ENCODE measurements at places on chromosomes 13 and 19. TPM values are rescaled to one million over a fixed set of nuclear protein-coding genes. Genes with fewer than 3 reads are reported as not detected.
A peak's percentile ranks its signal among the peaks of the same experiment; 100 is the strongest.

Gene DNAJC15
- 12.3 TPM for total RNA-seq

Gene S1PR5
- 0.89 TPM for total RNA-seq

- no peak for DNase-seq
Measured at GRCh38 chr13:91574766-91575165, 176.3 kb downstream of the GPC5 start.

GRCh38 chr13:61179741-61180140 is 235.9 kb downstream of the PCDH20 start:
- DNase-seq, result no peak

DNA sequence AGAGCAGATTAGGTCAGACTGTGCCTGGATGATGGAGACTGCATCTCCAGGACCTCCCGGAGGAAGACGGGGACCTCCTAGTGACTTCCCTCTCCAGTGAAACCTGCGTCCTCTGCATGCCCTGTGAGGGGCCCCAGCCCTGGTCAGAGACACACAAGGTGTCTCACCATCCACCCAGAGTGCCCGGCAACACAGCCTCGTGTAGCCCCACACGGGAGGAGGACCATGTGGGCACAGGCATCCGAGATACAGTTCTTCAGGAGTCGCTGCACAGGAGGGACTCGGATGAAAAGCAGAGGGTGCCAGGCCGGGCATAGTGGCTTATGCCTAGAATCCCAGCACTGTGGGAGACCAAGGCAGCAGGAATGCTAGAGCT is 64.8 kb downstream of the PEPD start:
- DNase-seq, result no peak

- DNase-seq, result no peak
Measured at GRCh38 chr13:26020891-26021290, 30.9 kb downstream of the SHISA2 start.

GRCh38 chr19:47713046-47714021 is at the start of gene EHD2:
Gene EHD2 (plus strand): TSS chr19:47713422. CDS start chr19:47716613, 3,191 bp downstream.
- DNase-seq, result peak; percentile 52

- DNase-seq, result no peak
Measured at GRCh38 chr13:20049558-20050473, 91.3 kb downstream of the ZMYM2 start.

Gene ZNF223
- not detected for total RNA-seq

DNA sequence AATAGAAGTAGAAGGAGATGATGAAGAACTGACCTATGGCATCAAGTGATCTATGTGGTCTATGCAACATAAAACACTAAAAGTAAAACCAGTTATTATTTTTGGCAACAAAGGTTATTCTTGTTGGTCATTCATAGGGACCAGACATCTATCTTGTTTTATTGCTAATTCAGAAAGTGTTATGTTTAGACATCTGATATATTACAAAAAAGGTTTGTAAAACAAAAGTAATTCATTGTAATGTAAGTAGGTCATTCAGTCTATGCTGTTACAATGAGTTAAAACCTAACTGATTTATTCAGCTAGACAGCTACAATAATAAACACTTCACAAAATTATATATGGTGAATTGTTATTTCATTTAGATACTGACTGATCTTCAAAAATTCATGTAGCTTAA is 461.9 kb downstream of the PCDH17 start:
- no peak for DNase-seq

GRCh38 chr13:28741084-28741491 is 22.3 kb upstream of the SLC46A3 start:
- DNase-seq, result no peak
